ENCODE measurements at places on chromosomes 7 and 10. TPM values are rescaled to one million over a fixed set of nuclear protein-coding genes. Genes with fewer than 3 reads are reported as not detected.

- DNase-seq: peak; percentile 32
These were observed 17.6 kb upstream of the FLNC start for GRCh38 chr7:128812514-128813168.

DNA sequence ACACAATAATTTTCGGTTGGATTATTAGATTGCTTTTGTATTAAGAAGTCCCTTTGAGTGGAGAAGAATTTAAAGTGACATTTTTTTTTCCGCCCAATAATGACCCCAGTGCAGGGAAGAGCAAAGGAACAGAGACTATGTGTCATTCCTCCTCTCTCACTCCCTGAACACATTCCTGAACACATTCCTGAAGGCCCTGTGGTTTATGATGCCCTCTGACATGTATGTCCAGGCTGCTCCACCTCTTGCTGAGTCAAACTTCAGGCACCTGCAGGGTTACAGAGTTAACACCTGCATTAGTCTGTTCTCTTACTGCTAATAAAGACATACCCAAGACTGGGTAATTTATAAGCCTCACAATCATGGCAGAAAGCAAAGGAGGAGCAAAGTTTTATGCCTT, 704.0 kb upstream of the LRRN3 start:
- no peak for DNase-seq

DNA sequence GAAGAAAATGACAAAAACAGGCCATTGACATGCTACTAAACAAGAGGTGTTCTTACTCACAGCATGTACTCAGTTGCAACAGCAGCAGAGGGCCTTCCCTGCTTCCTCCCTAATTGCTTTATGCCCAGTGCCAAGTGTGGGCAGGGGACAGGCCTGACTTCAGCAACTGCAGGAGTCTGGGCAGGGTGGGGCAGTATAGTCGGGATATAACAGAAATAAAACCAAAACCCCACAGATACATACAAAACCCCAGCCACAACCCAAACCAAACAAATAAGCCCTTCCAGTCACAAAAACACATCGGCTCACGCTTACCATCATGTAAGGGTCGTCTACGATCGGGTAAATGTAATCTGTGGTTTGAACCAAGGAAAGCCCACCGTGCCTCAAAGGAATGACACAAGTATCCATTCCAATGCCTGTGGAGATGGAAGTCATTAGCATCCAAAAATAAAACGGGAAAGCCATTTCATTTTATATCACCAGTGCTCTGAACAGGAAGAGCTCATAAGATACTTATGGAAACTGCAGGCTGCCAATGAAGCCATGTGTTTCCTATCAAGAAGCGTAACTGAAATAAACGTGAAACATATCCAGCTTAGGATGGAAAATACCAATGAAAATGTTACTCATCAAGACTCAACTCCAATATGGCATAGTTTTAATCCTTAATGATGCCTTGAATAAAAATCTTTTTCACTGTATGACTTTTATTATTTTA, 9.5 kb downstream of the SEPHS1 start:
- peak; percentile 93 for DNase-seq

PLPP4 gene
- not detected for total RNA-seq

TBX20 gene
- 0.11 TPM for total RNA-seq

DNA sequence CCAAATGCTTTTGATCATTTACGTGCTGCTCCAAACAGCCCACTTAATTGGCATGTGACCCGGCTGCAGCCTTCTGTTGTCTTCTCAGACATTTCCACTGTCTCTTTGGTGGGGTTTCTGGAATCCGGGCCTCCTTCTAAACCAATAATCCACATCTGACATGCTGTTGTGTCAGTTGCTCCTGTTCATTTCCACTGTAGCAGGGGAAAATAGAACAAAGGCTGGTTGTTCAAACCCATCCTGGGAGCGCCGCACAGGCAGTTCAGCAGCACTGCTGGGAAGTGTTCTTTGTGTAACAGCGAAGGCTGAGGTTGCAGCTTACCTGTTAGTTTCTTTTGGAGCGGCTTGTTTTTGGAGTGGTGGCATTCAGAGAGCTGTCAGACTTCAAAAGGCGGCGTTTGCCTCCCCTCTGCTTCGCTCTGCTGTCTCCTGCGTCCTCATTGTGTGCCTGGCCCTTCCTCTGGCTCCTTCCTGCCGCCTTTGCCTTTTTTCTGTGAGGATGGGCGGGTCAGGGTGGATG, 149.4 kb downstream of the SNX10 start:
- DNase-seq: peak; percentile 30

DNA sequence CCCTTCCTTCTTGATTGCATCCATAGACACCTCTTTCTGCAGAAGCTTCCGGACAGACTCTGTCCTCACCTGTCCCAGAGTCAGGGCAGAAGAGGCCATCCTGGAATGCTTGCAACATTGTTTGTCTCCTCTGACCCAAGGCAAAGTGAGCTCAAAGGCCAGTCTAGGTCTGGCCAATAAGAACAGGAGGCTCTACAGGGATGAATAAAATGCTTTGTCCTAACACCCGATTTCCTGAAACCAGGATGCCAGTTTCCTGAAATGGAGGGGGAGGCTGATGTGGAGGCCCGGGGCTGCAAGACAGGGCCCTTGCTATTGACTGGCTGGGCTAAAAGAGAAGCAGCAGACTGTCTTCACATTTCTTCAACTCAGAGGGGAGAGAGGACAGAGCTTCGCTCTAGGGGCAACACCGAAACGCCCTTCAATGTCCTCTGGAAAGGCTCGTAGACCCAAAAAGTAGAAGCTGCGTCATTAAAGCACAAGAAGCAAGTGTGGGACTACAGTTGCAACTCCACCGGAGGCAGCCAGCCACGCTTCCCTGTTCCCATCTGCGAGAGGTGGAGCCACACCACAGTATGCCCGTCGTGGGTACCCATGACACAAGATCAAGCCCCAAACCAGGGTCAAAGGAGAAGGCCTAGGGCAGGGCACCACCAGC, 29.1 kb upstream of the NDST2 start:
- no peak for DNase-seq

DNA sequence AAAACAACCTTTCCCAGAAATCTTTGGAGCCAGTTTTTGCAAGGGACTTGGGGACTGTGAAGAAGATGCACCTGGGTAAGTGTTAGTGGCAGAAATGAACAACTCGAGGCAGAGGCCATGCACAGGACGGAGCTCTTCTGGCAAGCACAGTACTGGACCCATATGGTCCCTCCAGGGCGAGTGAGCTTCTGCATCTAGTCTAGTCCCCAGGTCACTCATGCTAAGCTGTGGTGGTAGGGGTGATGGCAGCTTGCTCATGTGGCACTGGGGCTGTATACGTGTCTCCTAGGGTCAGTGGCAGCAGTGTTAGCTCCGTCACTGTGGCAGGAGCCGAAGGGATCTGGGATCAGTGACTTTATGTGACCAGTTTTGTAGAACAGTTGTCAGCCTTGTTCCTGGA, 9.3 kb upstream of the LRRC61 start:
- DNase-seq: no peak

GRCh38 chr7:95478272-95479037, 7.3 kb upstream of the ASB4 start:
- DNase-seq: peak; percentile 70

DNA sequence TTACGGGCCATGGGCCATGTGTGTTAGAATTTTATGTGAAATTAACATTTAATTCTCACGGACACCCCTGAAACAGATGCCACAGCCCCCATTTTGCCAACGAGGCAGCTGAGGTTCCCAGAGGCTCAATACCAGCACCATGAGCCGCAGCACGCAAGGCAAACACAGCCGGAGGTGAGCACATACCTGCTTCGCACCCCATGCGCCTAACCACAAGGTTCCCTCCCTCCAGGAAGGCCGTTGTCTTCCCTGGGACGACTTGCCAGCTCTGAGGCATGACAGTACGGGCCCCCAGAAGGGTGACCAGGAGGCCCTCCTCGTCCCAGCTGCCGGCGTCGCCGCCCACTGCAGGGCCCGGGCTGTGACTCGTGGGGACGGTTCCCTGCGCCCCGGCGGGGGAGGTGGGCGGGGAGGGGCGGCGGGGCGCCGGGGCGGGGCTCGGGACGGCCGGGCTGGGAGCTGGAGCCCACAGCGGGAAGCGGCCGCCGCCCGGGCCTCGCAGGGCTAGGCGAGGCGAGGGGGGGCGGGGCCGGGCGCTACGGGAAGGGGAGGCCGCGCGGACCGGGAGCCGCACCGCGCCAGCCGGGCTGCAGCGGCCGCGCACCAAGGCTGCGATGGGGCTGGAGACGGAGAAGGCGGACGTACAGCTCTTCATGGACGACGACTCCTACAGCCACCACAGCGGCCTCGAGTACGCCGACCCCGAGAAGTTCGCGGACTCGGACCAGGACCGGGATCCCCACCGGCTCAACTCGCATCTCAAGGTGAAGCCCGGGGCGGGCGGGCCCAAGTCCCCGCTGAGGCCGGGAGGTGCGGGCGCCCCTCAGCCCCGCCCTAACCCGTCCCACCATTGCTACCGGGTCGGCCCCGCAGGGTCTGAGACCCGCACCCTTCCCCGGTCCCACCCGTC, at the start of gene CAV2:
TSS of gene CAV2 (plus strand) at position 571 of the 910 bp plus-strand sequence. CDS start at position 615, 44 bp downstream.
- DNase-seq: peak; percentile 84

DNA sequence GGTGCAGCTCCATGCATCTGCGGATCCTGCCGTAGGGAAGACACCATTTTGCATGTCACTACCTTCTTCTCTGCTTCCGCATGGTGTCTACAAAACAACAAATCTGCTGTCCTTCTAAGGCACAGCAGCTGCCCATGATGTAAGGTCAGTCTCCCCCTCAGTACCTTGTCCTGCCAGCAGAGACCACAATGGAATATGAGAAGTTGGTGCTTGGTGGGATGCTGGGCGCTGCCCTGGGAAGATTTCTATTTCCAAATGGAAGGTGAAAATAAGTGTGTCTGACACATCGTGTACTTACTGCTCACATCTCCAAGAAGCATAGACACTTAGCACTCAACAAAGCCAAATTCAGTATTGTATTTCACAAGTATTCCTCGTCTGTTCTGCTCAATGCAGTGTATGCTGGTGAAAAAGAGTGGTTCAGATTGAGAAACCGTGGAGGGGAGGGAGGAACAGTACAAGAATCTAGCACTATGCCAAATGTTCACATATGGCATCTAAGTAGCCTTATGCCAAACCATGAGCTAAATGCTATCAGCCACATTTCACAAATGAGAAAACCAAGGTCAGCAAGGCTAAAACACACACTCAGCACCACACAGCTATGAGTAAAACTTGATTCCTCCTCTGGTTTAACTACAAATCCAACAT, 95.0 kb downstream of the GRB10 start:
- DNase-seq: no peak

GRCh38 chr7:133290041-133290440, 37.2 kb downstream of the EXOC4 start:
- no peak for DNase-seq

TAS2R4 gene
- total RNA-seq: 1.4 TPM

GRCh38 chr7:117672453-117672852, 192.6 kb downstream of the CFTR start:
- DNase-seq: peak; percentile 64

DNA sequence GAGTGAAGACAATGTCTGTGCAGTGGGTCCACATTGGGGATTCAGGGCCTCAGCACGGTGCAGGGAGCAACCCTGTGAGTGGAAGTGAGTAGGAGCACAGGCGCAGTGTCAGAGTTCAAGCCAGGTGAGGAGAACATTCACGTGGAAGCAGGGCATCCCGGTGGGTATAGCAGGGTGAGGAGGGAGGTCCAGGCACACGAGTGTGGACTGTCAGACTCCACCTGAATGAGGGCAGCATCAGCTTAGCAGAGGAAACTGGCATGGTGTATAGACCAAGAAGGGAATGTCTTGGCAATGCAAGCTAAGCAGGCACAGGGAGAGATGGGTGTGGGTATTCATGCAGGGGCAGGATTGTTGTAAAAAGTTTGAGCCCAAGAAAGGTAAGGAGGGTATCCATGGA, 15.3 kb upstream of the LRRC72 start:
- DNase-seq: no peak

SH2D4B gene
- 0.12 TPM for total RNA-seq

DRGX gene
- total RNA-seq: not detected

GRCh38 chr7:386385-386784, 96.4 kb downstream of the FOXL3 start:
- no peak for DNase-seq

AKR1C4 gene
- total RNA-seq: not detected

DNA sequence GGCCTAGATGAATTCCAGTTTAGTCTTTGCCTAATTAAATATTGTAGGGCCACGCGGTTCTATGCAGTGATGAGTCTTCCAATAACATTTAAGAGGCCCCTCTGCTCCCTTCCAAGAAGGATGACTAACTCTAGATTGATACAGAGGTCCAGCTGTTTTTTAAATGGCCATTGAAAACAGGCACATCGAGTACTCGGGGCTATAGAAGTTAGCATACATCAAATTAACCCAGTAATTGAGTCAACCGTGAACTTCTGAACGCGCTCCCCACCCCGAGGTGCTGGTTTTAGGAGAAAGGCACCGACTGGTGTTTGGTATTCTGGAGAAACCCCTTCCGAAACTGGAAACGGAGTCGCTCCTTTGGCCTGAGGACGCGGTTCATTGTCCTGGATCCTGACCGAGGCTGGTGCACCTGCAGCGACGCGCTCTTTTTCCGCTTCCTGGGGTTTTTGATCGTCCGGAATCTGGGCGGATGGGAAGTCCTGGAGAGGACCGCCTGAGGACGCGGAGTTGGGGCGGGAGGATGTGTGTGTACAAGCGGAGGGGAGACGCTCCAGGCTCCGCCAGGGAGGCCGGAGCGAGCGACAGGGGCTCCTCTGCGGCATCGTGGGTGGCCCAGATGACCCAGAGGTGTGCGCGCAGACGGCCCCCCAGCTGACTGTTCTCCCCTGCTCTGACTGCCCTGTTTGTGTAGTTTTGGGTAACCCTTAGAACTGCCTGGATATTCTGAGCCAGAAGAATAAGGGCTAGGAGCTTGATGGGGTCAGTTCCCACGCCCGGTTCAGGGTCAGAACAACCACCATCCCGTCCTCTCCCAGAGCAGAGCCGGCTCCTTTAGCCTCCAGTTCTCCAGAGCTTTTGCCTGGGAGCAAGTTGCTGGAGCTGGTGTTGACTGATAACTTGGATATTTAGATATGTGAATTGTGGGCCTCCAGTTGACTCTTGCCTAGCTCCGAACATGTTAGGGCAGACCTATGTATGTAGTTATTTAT, 711 bp downstream of the FAM221A start:
- DNase-seq: peak; percentile 76

DNA sequence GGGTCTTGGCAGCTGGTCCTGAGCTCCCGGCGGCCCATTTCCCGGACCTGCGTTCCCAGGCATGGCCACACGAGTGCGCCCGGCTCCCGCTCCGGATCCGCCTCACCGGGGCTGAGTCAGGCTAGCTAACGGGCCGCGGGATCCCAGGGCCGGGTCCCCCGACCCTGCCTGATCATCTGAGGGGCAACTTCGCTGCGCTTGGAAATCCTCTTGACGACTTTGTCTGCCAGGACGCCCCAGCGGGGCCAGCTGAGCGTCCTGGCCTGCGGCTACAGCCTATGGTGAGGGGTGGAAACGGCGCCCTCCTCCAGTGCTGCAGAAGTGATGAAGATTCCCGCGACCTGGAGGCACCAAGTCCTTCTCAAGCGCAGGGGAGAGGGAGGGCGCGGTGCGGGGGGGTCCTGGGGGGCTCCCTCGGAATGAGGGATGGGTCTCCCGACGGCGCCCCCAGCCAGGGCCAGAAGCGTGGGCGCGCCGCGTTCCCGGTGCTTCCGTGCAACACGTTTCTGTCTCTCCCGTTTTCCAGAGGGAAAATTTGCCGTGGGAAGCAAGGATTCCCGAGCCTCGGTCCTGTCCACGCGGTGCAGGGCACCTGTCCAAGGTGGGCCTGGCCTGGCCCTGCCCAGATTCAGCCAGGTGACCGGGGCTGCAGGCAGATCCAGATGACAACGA, 212.4 kb downstream of the CCSER2 start:
- DNase-seq: peak; percentile 53
